ENCODE measurements at places on chromosomes 12 and 14.

DNA sequence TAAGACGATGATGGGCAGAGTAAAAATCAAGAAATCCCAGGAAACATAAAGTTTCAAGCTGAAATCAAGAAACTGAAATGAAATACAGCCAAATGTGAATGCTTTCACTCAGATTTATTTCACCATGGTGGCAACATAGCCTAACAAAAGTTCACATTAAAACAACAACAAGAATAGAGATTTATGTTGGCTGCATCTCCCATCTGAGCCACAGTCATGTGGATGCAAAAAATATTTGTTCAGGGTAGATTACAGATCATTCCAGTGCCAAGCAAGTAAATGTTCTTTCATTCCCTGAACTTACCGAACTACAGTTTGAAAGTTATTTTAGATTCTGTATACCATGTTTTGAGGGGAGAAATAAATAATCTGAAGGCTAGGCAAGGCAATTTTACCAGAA is 159.9 kb upstream of the TMTC1 start:
- DNase-seq = no peak

GRCh38 chr12:101759396-101760047 is 20.3 kb upstream of the SYCP3 start:
- no peak for DNase-seq

GRCh38 chr14:71179066-71179465 is 271.8 kb downstream of the PCNX1 start:
- no peak for DNase-seq

- DNase-seq = no peak
These were observed 127.6 kb downstream of the MIPOL1 start for GRCh38 chr14:37325332-37325731.
